ENCODE measurements at places on chromosomes 7 and 10. TPM values are rescaled to one million over a fixed set of nuclear protein-coding genes. Genes with fewer than 3 reads are reported as not detected.

FOXI2 gene
- 0.40 TPM for total RNA-seq

RADIL gene
- total RNA-seq, result 19.8 TPM

LIPK gene
- not detected for total RNA-seq

PNLIPRP1 gene
- total RNA-seq, result 1.2 TPM

CYP3A4 gene
- not detected for total RNA-seq

FEZF1 gene
- total RNA-seq, result not detected

ANXA8 gene
- total RNA-seq, result 2.5 TPM

TDRD1 gene
- total RNA-seq, result 0.31 TPM

GIMAP7 gene
- 31.6 TPM for total RNA-seq

CACNA2D1 gene
- total RNA-seq, result 16.9 TPM

FGL2 gene
- total RNA-seq, result 269 TPM

CYP2W1 gene
- total RNA-seq, result 1.6 TPM

FMC1 gene
- 15.2 TPM for total RNA-seq

C10orf105 gene
- 0.53 TPM for total RNA-seq
